ENCODE measurements at places on chromosomes 2 and 18. TPM values are rescaled to one million over a fixed set of nuclear protein-coding genes. Genes with fewer than 3 reads are reported as not detected.

- DNase-seq = peak; percentile 7
These were observed 101.2 kb downstream of the NEB start for GRCh38 chr2:151632993-151633565.

- no peak for DNase-seq
These were observed 19.8 kb upstream of the GPR55 start for GRCh38 chr2:230944757-230945372.

GRCh38 chr2:43776324-43776723, 2.5 kb downstream of the DYNC2LI1 start:
- no peak for DNase-seq

DNA sequence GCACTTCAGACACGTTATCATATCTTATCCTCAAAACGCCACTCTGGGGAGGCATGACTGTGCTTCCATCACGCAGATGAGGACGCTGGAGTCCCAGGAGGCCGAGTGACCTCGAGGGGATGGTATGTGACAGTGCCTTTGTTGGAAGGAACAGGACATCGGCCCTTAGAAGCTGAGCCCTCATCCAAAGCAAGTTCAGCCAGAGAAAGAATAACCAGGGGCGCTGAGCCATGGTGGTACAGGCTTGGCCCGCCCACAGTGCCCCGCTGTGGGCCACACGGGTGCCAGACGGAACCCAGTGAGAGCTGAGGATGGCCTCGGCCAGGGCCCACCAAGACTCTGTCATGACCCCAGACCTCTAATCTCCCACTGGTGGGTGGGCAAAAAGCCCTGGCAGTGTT, 31.3 kb downstream of the HS1BP3 start:
- DNase-seq = no peak

GRCh38 chr18:10140461-10141282, 226.9 kb downstream of the VAPA start:
- peak; percentile 56 for DNase-seq

DNA sequence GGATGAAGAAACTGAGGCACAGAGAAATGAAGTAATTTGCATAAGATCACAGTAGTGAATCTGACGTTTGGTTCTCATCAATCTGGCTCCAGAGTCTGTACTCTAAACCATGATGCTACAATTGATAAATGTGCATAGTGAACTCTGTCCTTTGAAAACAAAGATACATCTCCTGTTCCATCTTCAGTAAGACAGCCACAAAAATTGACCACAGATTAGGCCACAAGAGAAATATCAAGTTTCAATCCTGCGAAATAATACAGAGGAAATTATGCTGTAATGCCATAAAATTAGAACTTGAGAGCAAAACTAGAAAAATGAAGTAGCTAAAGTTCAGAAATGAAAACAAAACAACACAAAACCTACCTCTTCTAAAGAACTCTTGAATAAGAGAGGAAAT, 28.4 kb downstream of the FAM98A start:
- no peak for DNase-seq

The PDE1A gene
- not detected for polyA plus RNA-seq

The LYG2 gene
- polyA plus RNA-seq = not detected

The OBSL1 gene
- 32.4 TPM for polyA plus RNA-seq
